ENCODE measurements at places on chromosomes 1 and 21.

DNA sequence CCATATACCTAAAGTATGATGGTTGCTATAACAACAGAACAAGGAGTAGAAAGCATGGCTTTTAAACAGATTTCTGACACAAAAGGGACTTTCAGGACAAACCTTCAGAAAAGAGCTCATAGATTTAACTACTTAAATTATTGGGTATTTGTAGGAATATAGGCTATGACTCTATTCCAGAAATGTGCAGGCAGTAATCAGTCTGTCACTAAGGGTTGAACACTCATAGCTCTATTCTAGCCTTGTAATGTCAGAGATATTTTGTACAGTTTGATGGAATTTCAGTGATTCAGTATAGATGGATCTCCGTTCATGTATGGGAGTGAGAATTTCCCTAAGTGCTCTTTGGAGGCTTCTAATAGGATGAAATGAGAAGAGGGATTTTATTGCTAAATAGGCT lies 82.8 kb downstream of the EXTL2 start:
- no peak for DNase-seq

- no peak for DNase-seq
Observed at GRCh38 chr1:169550294-169550693, 36.0 kb downstream of the F5 start.

DNA sequence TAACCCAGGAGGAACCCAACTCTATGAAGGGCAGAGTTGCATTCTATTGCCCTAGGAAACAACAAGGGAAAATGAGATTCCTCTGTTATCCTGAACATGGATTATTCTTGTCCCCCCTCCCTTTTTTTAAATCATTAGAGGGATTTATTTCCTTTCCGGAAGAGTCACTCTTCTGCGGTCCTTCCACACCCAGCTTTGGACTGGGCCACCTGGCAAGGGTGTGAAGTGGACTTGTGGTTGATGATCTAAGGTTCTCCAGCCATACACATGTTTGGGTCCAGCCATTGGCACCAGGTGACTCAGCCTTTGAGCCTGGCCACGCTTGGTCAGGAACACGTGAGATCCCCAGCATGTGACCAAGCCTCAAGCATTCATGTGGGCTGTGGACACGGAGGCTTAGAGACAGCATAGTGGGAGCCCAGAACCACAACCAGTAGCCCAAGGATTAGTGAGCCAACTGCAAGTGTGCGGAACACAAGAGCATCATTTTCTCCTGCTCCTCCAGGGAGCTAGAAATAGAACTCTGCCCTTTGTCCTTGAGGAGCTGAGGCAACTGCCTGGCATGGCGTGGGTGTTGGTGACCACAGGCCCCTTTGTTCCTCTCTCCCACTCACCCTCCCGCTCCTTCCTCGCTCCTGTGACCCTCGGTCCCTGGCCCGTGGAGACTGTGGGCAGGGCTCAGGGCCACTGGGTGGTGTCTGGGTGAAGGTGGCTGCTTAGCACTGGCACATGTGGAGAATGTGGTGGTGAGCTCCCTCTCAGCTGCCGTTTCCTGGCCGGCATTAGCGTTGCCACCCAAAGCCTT lies 50.1 kb downstream of the NENF start:
- DNase-seq: no peak

DNA sequence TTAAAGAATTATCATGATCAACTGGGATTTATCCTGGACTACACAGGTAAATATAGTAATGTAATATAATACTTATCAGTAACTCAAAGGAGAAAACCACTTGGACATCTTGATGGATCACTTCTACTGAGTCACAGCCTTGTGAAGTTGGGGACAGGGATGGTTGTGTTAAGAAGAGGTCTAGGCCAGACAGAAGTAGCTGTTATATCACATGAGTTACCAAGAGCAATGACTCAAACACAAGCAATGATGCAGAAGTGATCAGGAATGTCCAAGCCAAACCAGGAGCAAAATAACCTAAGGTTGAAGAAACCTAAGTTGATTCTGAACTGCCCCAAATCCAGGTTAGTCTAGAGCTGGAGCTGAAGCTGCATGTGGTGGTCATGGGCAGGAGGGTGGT lies 424.5 kb upstream of the DAB1 start:
- no peak for DNase-seq

- DNase-seq: no peak
Observed at GRCh38 chr1:8419861-8420260, 101.9 kb downstream of the SLC45A1 start.

DNA sequence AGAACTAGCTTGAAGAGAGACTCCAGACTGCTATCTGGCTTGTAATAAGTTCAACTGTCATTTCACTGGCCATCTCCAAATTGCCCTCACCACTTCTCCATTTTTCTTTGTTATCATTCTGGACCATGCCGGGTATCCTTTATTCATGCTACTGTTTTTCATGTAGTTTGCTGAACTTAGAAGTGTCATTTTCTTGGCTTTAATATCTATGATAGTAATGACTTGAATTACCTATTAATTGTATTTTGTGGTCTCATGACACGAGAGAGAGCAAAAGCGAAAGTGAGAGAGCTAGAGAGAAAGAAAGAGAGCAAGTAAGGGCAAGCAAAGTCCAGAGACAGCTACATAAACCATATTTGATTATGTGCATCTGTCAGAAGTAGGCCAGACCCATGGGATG lies 184.9 kb upstream of the ATP1B1 start:
- DNase-seq: no peak

DNA sequence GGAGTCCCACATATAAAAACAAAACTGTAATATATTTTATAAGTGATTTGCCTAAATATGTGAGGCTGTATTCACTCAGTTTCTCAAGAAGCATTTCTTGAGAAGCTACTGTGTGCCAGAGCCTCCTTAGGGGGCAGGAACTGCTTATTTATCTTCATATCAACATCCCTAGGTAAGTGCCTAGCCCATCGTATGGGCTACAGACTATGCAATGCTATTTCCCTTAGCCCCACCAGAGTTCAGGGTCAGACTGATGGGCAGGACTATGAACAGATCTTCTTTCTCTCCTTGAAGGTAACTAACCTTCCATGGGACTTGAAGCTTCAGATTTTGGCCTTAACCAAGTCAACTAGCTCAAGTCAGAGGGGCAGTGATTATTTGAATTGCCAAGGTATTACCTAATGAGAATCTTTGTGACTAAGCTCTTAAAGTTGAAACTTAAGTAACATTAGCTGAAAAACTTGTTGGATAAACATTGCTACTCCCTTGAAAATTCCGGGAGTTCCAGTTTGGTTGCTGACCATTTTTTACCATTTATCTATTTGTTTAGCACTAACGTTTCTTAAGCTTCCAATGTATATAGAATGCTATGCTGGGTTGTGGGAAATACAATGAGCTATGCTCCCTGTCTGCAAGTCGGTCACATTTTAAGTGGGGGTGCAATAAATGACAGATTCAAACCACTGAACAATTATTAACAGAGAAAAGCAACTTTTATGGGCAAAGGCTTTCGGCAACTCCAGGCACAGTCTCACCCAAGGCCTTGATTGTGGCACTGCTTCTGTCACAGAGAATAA lies 85.2 kb downstream of the GPR88 start:
- DNase-seq: no peak

- DNase-seq: no peak
Observed at GRCh38 chr1:206102292-206102936, 14.8 kb downstream of the AVPR1B start.
